ENCODE measurements at places on chromosomes 6 and 20.

GRCh38 chr6:161138543-161139303, 135.1 kb downstream of the AGPAT4 start:
- DNase-seq = no peak

GRCh38 chr6:18681832-18682503, 294.8 kb downstream of the RNF144B start:
- DNase-seq = no peak

- DNase-seq = no peak
Measured at GRCh38 chr20:57220337-57221145, 45.9 kb downstream of the BMP7 start.

GRCh38 chr20:63950701-63951397, 5.4 kb downstream of the UCKL1 start:
- DNase-seq = no peak

DNA sequence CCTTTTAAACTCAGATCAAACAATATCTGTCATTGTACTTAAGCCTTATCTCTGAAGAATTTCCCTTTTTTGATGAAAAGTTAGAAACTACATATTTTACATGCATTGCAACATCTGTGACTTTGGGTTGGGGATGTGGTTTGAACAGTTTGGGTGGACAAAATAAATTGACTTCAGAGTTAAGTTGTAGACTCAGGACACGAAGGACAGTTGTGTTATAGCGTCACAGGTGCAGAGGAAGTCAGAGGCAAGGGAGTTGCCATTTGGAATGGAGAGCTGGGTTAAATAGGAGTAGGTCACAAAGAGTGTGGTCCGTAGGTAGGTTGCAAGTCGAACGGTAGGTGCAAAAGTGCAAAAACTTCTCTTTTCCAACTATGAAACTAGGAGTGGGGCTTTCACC, 46.0 kb downstream of the ZFAND3 start:
- DNase-seq = no peak

GRCh38 chr6:161237176-161237575, 36.7 kb downstream of the AGPAT4 start:
- DNase-seq = no peak

DNA sequence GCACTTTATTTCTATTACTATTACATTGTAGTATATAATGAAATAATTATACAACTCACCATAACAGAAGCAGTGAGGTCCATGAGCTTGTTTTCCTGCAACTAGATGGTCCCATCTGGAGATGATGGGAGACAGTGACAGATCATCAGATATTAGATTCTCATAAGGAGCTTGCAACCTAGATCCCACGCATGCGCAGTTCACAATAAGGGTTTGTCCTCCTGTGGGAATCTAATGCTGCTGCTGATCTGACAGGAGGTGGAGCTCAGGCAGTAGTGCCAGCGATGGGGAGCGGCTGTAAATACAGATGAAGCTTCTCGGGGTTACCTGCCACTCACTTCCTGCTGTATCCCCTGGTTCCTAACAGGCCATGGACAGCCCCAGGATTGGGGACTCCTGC, 139.5 kb upstream of the TCF21 start:
- DNase-seq = no peak

DNA sequence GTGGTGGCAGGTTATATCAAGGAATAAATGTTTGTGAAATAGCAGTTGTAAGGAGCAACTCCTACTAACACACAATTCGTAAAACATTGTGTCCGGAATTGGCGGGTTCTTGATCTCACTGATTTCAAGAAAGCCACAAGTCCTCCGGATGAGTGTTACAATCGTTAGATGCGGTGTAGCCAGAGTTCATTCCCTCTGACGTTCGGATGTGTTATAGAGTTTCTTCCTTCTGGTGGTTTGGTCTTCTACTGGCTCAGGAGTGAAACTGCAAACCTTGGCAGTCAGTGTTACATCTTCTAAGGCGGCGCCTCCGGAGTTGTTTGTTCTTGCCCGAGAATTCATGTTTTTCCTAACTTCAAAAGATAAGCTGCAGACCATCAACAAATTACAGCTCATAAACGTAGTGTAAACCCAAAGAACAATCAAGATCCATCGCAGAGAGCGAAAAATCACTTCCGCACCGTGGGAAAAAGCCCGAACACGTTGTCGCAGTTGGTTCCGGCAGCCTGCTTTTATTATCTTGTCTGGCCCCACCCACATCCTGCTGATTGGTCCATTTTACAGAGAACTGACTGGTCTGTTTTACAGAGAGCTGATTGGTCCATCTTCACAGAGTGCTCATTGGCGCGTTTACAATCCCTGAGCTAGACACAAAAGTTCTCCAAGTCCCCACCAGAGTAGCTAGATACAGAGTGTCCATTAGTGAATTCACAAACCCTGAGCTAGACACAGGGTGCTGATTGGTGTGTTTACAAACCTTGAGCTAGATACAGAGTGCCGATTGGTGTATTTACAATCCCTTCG, 58.2 kb downstream of the TRIM27 start:
- DNase-seq = no peak

DNA sequence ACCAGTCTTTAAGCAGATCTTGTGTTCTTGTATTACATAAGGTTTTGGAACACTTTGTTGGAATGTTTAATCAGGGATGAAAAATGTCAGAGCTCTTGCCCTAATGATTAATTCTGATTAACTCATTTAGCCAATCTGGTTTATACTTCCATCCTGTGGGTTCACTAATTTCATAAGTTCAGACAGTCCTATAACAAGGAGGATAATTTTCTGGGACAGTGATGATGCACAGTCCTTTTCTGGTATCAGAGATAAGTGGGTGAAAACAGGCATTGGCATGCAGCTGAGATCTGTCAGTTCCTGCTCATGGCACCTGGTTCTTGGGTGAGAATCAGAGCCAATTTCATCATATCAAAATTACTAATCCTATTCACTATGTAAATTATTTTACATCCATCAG, 125.0 kb upstream of the LAMA2 start:
- DNase-seq = no peak

DNA sequence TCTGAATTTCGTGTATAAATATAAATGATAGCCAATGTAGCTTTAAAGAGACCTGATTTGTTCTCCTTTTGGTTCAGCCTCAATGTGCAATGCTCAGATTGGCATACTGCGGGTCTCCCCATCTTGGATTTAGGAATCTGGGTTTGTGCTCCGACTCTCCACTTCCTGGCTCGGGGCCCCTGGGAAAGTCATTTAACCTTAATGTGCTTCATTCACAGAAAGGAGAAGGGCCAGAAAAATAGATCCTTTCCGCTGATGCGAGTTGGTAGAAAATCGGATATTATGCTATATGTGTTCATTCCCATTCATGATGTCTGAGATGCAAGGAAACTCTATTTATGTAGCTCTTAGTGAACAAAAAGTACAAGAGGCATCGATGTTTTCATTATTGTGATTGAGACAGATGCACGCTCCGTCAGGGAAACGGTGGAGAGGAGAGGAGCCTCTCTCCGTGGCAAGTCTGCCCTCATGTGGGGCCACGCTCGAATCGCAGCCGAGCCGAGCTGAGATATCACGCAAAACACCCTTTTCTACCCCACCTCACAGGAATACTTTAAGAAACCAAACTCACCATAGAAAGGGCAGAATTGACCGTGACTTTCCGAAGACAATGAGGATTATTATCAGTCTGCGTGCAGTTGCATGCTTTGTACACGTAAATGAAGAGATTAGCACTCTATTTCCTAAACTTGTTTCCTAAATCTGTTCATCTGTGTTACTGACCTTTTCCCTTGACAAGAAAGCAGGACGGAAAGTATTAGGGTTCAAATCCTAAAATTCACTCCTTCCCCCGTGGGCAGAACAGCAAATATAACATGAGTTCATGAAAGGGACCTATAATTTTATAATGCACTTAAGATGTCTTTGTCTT, 136.6 kb downstream of the COL9A1 start:
- peak; percentile 10 for DNase-seq

GRCh38 chr6:14450578-14450977, 333.0 kb downstream of the CD83 start:
- no peak for DNase-seq

DNA sequence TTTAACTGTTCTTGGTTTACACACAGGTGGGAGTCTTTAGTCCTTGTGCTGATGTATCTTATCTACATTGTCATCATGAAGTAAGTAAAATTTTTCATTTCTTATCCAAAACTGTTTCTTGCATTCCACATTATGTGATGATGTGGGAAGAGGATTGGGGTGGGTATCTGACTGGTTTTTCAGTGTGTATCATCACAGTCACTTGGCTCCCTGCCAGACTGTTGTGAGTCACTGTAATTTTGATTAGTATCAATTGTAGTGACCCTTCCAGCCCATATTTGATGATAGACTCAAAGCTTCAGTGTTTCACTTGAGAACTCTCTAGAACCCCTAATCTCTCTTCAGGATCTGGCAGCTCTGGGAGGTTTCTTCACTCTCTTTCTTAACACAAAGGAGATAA, 84.5 kb upstream of the RIN2 start:
- no peak for DNase-seq

GRCh38 chr20:57381596-57382503, 9.3 kb upstream of the RBM38 start:
- DNase-seq = peak; percentile 81

DNA sequence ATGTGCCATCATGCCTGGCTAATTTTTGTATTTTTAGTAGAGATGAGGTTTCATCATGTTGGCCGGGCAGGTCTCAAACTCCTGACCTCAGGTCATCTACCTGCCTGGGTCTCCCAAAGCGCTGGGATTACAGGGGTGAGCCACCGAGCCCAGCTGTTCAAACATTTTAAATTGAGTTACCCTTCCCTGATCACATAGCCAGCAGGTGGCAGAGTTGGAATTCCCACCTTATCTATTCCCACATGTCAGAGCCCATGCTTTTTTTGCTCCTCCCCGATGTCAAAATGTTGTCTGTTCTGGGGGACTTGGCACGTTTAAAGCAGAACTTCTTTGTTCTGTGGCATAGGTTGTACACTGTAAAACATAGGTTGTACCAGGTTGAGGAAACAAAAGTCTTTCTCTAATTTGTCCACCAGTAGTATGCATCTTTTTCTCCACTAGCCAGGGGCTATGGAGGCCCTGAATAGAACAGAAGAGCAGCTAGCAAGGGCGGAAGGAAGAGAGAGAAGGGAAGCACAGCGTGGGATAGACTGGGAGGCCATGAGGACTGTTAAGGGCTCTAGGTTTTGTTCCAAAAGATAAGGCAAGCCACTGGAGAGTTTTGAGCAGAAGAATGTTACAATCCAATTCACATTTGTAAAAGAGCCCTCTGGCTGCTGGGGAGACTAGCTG, 7.3 kb upstream of the LBP start:
- DNase-seq = no peak
